ENCODE measurements at places on chromosomes 3 and 15.

- no peak for DNase-seq
These were observed 54.8 kb downstream of the SQOR start for GRCh38 chr15:45689616-45690015.

GRCh38 chr3:55161231-55161630 is 233.4 kb upstream of the LRTM1 start:
- no peak for DNase-seq

GRCh38 chr15:27585041-27585640 is 514.0 kb downstream of the OCA2 start:
- no peak for DNase-seq

DNA sequence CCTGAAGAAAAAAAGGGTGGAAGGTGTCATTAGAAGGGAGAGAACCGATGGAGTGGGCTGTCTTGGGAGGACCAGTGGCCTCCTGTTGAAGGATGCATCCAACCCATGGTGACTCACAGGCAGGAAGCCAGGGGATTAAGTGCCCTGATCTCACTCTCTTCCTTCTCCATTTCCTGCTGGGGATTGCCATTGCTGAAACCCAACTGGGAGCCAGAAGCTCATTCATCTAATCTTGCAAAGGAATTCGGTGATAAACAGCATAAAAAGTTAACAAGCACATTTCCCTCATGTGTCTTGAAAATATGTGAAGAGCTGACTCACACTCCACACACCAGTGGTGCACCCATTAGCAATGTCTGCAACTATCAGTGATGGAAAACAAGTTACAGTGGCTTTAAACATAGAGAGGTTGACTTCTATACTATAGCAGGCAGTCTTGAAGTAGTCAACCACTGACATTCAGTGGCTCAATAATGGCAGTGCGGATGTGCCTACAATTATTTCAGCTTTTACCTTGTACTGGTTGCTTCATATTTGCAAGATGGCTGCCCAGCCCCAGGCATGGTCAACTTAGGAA is 12.8 kb upstream of the CSRNP1 start:
- peak; percentile 54 for DNase-seq

- peak; percentile 51 for DNase-seq
These were observed 146.6 kb upstream of the P2RY1 start for GRCh38 chr3:152688313-152688712.

GRCh38 chr15:43212951-43213350 is 7.9 kb downstream of the EPB42 start:
- no peak for DNase-seq

DNA sequence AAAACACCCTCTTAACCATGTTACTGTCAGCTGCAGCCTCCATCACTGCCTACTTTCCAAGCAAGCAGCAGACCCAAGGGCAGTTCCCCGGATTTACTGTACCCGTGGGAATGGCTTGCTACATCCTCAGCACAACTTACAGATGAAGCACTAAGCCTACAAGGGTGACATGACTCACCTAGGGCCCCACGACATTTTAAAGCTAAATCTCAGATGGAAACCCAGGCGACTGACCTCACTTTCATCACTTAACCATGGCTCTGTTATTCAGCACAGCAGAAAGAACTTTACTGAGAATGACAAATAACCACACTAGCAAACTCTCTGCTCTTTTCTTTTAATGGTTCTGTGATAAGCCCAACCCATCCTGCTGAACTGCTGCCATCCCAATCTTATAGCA is 65.6 kb downstream of the SUMF1 start:
- peak; percentile 6 for DNase-seq

DNA sequence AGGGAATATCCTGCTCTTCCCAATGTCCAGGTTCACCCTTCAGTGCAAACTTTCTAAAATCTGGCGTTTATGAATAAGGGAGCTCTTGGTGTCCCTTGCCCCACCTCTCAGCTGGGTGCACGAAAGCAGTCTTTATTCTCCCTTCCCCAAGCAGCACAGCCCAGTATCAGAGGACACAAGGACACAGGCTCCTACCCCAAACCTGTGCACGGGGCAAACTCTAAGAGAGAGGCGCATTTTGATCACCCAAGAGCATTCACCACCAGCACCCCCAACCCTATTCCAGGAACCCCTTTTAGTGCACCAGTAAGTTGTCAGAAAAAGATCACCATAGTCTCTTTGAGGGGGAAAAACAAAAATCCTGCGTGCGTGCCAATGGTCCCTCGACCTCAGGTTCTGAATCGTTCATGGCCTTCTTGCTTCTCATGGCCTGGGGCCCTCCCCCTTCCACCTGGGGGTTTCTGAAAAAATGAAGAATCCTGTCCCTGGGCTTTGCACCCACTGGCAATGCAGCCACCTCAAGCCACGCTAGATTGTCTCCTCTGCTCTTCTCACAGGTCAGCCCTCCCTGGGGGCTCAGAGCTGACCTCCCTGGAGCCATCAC is 78.9 kb downstream of the FAM174B start:
- no peak for DNase-seq

DNA sequence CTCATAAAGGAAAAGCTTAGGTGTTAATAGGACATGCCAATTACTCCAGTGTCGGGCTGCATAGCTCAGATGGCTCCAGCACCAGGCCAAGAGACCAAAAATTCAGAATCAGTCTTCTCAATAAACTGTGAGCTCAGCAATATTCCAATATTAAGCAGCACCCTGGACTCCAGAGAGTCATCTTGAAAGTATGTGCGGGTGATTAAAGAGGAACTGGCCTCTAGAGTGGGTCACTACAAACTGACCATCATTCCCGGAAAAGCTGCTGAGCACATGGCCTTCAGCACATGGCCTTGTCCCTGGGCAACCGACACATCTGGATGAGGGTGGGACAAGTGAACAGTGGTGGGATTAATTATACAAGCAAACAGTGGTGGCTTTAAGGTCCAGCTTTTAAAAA is 59.0 kb downstream of the MAGI1 start:
- no peak for DNase-seq

DNA sequence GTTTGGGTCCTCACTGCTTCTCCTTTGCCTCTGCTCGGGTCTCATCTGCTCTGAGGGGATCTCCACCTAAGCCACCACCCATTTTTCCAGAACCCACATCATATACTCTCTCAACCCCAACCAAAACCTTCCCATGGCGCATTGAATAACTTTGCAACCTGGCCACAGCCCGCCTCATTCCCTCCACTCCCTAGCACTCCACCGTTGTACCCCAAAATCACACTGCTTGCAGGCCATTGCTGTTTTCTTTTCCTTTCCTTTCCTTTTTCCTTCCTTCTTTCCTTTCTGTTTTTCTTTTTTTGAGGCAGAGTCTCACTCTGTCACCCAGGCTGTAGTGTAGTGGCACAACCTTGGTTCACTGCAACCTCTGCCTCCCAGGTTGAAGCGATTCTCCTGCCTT is 3.1 kb upstream of the VPS18 start:
- DNase-seq = no peak

GRCh38 chr3:76698136-76698706 is 341.7 kb upstream of the ROBO2 start:
- no peak for DNase-seq

- DNase-seq = no peak
These were observed 146.2 kb downstream of the NFKBIZ start for GRCh38 chr3:101995371-101996046.

DNA sequence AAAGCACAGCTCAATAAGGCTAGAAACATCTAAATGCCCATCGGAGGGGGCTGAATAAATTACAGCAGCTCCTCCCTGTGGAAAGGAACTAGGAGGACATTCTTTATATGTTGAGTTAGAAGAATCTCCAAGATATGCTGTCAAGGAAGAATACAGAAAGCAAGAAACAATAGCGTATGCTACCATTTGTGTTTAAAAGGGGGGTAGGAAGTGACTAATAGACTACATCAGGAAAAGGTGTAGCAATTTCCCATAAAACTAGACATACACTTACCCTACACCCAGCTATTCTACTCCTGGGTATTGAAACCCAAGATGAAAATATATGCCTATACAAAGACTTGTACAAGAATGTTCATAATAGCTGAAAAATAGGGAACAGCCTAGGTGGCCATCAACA is 21.6 kb downstream of the SEC61A1 start:
- DNase-seq = no peak

All from T1000 (cell line).